Eye (tissue), 1 donor: ENCODE measurements at places on chromosomes 1 and 21.

DNA sequence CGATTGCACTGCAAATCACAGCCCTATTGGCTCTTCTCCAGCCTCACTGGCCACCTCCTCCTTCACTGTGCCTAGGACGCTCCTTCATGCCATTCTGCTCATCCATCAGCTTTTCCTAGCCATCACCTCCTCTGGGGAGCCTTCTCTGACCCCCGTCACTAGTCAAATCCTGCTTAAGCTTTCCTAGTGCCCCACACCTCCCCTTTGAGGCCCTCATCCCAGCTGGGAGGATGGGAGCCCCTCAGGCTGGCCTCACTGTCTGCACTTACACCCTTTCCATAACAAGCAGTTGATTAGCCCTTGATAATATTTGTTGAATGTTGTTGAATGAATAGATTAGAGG, 50.7 kb downstream of the KLHDC7A start:
- DNase-seq: no peak

- DNase-seq: peak; percentile 80
These were observed 14.4 kb downstream of the LMNA start for GRCh38 chr1:156128654-156129597.

DNA sequence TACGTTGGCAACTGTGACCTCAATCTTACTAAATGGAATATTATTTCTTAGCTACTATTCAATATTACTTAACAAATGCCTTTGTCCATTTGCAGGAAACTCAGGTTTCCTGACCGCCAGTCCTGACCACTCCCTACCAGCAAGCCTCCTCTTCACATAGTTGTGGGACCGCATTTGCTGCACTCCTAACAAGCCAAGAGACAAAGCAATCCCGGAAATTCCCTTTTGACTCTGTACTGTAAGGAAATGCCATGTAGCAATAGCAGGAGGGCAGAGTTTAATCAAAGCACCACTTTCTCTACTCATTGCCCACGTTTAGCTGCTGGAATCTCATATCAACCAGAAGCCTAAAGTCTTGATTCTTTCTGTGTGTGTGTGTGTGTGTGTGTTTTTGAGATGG, 28.1 kb upstream of the ACBD6 start:
- DNase-seq: no peak

- DNase-seq: no peak
These were observed 292.4 kb downstream of the GRIK1 start for GRCh38 chr21:29647353-29647781.

GRCh38 chr1:110292031-110292741, 47.0 kb upstream of the RBM15 start:
- DNase-seq: peak; percentile 63

DNA sequence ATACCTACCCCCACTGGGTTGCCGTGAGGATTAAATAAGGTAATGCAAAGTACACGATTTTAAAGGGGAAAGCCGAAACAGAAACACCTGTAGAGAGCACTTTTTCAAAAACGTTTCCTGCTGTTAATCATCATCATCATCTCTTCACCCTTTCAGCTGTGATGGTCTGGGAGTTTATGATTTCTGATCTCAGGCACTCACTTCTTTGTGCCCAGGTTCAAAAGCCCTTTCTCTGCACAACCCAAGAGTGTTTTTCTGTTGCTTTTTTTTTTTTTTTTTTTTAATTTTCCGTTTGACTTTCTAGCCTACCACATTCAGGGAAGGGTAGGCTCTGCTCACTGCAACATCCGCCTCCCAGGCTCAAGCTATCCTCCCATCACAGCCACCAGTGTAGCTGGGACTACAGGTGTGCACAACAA, 936 bp upstream of the UBXN11 start:
- DNase-seq: no peak

GRCh38 chr1:44425341-44426082, 20.5 kb downstream of the RNF220 start:
- no peak for DNase-seq

DNA sequence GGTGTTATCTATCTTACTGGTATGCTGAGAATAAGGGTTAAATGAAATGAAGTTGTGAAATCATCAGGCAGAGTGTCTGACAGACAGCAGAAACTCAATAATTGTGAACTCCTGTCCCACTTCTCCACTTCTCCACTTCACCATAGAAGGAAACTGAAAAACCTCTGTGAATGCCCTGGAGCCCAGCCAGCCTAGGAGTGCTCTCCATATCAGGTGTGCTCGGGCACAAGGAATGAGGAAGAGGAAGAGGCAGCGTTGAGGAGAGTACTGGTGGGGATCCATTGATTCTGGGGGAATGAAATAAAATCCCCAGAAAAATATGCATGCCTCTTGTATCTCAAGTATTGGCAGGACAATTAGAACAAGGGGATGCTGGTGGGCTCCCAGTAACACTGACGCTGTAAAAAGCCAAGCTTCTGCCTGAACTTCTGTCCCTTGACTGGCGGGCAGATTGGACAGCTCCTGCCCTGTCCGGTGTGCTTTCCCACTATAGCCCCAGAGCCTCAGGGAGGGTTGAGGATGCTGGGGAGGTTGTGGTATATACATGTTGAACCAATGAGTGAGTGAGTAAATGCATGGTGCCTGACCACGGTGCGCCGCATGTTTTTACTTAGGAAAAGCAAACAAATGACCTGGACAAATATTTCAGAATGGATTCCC, 47.7 kb downstream of the NMNAT2 start:
- DNase-seq: no peak

DNA sequence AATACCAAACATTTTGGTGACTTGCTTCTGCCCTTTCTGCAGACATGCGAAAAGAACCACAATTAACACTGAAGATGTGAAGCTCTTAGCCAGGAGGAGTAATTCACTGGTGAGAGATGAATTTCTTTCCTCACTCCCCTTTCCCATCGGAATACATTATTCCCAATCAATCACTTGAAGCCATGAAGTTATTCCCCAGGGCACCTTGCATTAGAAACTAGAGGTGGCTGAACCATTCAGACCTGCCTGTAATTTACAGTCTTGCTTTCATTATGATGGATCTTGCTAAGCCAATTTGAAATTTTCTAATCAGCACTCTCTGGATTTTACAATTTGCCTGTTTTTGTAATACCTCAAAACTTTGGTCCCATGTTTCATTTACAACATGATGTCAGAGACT, 9.5 kb upstream of the CORT start:
- DNase-seq: no peak

DNA sequence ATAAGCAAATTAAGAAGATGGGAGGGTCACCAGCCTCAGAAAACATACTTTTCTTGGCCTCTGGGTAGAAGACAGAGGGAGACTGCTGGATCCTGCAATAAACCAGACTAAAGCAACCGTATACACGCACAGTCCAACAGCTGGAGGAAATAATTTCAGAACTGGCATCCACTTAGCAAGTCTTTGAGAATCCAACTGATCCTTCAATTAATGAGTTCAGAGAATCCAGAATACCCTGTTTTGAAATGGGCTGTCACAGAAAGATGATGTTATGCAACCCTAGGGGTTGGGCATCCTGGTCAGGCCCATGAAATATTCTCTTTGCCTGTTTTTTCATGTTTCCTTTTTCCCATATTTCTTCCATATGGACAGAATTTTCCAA, 134.0 kb upstream of the MAGI3 start:
- DNase-seq: no peak
